ENCODE measurements at places on chromosomes 2 and 18. TPM values are rescaled to one million over a fixed set of nuclear protein-coding genes. Genes with fewer than 3 reads are reported as not detected.

CRYGD gene
- 3.7 TPM for total RNA-seq

USP37 gene
- total RNA-seq, result 31.6 TPM

C2orf15 gene
- total RNA-seq, result 17.5 TPM

CRACDL gene
- 3.7 TPM for total RNA-seq

TWIST2 gene
- 0.23 TPM for total RNA-seq

NEMP2 gene
- total RNA-seq, result 2.3 TPM

STARD6 gene
- total RNA-seq, result not detected

HNMT gene
- 43.6 TPM for total RNA-seq

RAB6C gene
- 2.5 TPM for total RNA-seq

HOXD8 gene
- total RNA-seq, result not detected

LIMS3 gene
- total RNA-seq, result 2.1 TPM

ZAP70 gene
- 1.4 TPM for total RNA-seq

ABCG5 gene
- 0.23 TPM for total RNA-seq

Data from diencephalon (tissue), 1 donor.